ENCODE measurements at places on chromosomes 5 and 9.
A peak's percentile ranks its signal among the peaks of the same experiment; 100 is the strongest.

- no peak for DNase-seq
Measured at GRCh38 chr9:127586096-127586495, 26.0 kb upstream of the STXBP1 start.

DNA sequence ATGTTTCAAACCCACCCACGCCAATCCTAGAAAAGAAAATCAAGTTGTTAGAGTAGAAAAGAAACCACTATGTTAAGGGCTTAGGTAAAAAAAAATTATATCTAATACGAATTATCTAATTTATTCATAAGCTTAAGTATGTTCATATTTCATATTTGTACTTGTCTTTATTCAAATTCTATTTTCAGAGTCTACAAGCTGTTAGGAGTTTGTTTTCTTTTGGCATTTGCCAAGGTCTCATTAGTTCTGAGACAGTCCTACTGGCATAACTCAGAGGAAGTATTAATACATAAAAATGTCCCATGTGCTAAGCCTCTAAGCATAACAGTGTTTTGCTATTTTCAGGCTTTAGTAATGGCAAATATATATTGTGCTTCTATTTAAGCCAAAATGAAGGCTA, 57.6 kb downstream of the STARD4 start:
- no peak for DNase-seq

GRCh38 chr5:15421921-15422412, 78.0 kb upstream of the FBXL7 start:
- peak; percentile 36 for DNase-seq

DNA sequence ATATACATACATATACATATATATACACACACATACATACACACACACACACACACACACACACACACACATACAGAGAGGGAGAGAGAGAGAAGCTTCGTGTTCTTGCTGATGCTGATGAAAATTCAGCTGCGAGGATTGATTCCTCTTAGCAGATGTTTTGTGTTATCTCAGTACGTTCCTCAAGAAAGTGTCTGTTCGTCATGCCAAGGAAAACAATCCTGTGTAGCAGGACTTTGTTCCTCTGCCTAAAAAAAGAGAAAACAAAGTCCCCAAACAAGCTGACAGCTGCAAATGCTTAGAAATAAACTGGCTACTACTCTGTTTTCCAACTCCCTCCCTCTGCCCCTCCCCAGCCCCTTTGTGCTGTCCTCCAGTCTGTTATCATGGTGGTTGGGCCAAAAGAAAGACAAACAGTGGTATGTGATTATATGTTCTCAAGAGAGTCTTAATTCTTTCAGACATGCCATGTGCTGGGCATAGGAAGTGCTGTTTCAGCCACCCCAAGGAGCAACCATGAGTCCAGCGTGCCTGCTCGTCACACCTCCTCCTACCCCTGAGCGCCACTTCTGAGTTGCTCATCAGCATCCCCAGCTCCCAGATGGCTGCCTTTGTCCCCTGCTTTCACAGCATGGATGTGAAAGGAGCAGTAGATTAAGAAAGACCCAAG, 71.5 kb upstream of the EQTN start:
- DNase-seq: peak; percentile 83

DNA sequence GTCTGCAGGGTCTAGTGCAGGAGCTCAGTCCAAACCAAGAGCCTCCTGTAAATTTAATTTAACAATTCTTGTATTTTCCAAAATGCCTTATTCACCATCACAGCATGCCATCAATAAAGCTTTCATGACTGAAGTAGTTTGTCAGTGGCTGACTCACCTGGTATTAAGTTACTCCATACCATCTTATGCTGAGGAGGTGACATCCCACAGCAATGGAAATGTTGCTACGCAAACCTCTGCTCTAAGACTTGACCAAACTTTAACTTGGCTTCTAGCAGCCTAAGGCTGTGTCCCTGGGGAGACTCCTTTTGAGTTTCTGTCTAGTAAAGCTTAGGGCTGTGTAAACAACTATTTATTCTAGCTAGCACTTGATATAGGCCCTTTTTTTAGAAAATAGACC, 1231.3 kb upstream of the CDH18 start:
- DNase-seq: no peak

DNA sequence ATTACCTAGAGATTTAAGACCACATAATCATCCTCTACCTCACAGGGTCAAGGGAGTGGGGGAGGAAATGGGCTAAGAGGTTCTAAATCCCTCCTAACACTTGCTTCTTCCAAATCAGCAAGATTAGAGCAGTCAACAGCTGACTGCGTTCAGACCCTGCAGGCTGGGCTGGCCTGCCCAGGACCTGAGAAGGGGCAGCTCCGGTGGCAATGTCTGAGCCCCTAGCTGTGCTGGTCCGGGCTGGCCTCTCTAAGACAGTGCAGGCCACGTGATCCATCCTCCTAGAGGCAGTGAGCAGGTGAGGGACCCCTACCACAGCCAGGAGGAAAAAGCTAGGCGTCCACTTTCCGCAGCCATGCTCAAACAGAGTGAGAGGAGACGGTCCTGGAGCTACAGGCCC, at the start of gene KCNV2:
TSS of gene KCNV2 (plus strand) at position 126 of the 400 bp plus-strand sequence. CDS start at position 356, 230 bp downstream.
- no peak for DNase-seq

Data from putamen (tissue), 1 donor.